ENCODE measurements at places on chromosomes 1 and 21. TPM values are rescaled to one million over a fixed set of nuclear protein-coding genes. Genes with fewer than 3 reads are reported as not detected.
A peak's percentile ranks its signal among the peaks of the same experiment; 100 is the strongest.

DNA sequence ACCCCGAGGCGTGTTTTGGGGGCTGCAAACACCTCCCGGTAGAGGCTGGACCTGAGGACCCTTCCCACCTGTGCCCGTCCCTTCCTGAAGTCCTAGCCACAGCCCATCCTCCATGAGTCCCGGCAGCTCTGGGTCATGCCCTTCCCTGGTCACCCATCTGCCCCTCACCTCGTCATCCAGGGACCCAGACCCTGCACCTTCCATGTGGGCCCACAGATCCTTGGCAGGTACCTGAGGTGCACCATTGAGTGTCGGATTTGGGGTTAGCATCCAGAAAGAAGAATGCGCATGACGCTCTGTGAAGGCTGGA is 6.8 kb downstream of the RNF187 start:
- DNase-seq: no peak

DNA sequence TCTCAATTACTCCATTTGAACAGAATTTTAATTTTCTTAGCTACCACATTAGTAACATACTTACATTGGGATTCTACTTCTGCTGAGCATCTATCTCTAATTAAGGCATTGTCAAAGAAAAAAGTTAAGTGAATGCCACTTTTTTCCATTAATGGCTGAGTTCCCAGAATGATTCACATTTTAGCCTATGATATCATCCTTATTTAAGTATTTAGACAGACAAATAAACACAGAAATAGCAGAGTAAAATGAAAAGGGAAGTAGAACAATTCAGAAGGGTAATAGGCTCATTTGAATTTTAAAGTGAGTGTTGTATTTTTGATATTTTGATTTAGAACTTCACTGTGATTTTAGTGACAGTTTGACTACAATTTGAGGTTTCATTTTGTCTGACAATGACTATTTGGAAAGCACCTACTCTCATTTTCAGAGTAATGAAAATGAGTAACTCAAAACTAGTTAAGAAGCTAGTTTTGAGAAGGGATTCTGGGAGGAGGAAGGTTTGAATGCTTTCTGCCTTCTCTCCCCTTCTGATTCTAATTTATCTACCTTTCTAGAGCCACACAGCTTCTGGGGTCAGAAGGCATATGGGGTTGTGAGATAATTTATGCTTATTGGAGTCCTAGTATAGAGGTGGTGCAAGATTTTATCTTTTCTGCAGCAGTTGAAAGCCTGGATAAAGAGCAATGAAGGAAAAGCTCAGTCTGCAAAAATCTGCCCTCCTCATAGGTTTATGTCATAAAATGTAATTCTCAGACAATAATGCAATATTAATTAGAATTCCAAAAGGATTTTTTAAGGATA is 15.5 kb downstream of the LYPLAL1 start:
- no peak for DNase-seq

DNA sequence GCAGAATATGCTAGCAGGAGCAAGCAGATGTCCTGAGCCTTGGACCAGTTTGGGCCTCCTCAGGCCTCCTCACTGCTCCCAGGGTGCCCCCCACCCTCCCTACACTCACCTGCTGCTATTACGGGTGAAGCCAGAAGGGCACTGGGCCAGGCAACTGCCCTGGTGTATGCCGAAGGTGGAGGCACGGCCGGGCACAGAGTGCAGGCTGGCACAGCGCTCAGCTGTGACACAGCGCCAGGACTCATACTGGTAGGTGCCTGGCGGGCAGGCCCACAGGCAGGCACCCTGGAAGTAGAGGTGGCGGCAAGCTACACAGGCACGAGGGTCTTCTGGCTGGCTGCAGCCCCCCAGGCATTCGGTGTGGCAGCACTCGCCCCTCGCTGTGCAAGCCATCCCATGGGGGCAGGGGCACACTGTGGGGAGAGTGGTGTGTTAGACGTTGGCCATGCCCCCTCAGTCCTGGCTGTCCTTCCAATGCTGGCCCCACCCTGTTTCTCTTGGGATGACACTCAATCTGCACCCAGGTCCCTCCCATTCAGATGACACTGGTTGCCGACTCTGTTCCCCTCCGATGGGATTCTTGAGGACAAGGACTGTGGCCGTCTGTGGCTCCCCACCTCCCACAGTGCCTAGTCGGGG is 7.0 kb downstream of the INSRR start:
- DNase-seq: no peak

- DNase-seq: no peak
These were observed 10.2 kb downstream of the SRSF4 start for GRCh38 chr1:29171521-29171920.

GRCh38 chr1:33713058-33713877 is 150.6 kb upstream of the HMGB4 start:
- no peak for DNase-seq

- no peak for DNase-seq
These were observed 14.3 kb downstream of the TNN start for GRCh38 chr1:175081983-175082382.

DNA sequence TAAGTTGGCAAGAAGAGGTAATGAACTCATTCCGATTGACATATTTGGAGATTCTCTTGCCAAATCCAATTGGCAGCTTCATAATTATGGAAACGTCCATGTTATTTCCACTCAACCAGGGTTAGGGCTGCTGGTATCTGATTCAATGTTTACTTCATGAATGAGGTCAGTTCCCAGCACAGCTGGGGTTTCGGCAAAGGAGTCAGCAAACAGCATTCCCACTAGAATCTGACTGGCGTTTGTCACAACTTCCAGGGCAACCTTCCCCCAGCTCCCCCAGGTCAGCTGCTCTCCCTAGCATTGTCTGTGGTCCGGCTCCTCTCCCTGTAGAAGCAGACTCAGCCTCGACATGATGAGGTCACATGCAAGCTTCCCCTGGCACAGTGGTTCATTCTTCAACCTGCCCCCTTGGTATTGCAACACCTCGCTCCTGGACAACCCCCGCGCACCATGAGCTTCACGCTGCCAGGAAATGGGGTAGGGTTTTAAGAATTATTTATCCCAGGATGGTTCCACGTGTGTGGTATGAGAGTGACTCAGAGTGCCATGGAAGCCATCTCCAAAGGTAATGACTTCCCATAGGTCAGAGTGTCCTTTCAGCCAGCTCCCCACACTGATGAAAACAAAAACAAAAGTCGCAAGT is 100.7 kb upstream of the SLC25A33 start:
- peak; percentile 68 for DNase-seq

- no peak for DNase-seq
These were observed 428.1 kb downstream of the PRDM2 start for GRCh38 chr1:14128096-14128495.

- no peak for DNase-seq
These were observed 1005.4 kb downstream of the ADGRL2 start for GRCh38 chr1:82806133-82806532.

DNA sequence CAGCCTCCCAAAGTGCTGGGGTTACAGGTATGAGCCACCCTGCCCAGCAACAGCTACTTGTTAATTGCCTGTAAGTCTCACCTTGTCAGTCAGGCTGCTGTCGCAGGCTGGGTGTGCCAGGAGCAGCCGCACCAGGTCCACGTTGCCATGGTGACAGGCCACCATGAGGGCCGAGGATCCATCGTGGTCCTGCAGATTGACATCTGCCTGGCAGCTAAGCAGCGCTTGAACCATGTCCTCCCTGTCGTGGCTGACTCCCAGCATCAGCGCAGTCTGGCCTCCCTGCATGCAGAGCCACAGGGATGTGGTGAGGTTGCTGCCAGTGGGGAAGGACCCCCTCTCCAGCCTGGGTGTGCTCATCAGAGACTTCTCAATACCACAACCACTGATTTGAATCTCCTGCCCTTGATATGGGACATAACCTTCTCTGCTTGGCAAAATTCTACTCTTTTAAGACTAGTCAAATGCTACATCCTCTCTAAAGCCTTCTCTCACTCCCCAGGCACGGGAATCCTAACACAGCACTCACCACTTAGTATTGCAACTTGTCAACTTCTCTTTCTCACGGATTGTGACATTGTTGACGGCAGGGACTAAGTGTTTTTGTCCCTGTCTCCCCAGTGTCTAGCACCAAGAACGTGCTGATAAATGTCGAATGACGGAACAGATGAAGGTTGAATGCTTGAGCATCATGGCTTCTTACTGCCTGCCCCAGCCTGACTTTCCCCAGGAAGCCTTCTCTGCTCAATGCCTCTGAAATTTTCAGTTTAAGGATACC is 52.9 kb downstream of the L1TD1 start:
- no peak for DNase-seq

DNA sequence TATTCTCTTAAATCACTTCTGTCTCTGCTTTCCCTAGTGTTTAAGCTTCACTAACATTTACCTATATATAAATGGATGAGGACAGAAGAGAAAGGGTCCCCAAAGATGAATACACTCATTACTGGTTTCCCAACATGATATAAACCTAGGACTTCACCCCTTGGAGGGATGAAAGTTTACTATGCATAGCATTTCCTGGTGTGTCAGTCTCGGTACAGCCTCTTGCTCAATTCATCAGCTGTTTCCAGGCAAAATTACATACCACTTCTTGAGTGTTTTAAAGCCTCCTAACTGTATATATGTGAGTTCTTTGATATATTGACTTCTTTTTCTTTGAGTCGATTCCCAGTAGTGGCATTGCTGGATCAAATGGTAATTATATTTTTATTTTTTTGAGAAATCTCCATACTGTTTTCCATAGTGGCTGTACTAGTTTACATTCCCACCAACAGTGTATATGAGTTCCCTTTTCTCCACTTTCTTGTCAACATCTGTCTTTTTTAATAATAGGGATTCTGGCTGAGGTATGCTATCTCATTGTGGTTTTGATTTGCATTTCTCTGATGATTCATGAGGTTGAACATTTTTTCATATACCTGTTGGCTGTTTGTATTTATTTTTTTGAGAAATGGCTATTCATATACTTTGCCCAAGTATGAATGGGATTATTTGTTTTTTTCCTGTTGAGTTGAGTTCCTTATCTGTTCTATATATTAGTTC is 259.3 kb upstream of the CACYBP start:
- DNase-seq: no peak

DNA sequence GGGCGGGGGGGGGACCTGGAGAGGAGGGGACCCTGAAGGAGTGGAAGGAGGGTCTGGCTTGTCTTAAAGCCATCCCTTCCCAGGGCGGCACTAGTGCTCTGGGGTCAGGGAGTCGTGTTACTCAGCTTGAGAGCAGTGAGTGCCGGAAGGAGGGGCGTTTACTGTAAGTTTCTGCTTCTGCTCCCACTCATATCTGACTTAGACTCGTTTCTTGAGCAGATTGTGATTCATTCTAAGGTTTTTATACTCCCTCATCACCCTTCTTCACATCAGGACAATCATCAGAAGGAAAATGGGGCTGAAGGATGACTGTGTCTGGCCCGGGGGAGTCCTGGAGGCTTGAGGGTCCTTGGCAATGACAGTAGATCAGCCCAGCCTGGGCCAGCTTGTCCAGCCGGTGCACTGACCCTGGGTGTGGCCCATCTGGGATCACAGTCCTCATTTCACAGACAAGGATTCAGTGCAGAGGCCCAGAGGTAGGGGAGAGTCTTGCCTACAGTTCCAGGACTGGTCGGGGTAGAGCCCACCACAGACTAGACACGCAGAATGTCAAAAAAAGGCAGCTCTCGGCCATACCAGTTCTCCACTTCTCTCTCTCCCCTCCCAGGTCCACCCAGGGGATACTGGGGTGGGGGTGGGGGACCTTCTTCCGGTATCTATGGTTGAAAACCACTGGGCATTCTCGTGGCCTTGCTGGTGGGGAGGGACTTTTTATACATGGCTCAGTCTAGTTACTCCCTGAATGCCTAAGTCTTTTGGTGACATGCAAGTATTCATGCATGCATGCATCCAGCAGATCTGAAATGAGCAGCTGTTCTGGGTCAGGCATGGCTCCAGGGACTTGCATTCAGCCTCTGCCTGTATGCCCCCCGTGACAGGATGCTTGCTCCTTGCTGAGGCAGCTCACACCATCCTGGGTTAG is 5.1 kb downstream of the TNFRSF8 start:
- peak; percentile 51 for DNase-seq

DNA sequence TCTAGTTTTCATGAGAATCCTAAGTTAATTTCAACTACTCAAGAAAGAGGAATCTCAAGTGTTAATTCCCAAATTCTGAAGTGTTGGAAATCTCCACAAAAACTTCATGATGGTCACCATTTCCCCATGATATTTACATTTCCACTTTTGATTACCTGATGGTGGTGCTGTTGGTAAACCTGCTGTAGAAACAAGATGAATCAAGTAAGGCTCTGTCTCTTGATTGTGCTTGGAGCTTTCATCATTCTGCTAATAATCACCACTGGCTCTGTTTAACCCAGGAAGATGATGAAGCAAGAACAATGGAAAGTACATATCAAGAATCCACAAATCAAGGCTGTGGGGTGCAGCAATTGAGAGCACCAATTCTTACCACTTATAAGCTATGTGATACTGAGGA is 77.8 kb downstream of the C4BPA start:
- DNase-seq: no peak

DNA sequence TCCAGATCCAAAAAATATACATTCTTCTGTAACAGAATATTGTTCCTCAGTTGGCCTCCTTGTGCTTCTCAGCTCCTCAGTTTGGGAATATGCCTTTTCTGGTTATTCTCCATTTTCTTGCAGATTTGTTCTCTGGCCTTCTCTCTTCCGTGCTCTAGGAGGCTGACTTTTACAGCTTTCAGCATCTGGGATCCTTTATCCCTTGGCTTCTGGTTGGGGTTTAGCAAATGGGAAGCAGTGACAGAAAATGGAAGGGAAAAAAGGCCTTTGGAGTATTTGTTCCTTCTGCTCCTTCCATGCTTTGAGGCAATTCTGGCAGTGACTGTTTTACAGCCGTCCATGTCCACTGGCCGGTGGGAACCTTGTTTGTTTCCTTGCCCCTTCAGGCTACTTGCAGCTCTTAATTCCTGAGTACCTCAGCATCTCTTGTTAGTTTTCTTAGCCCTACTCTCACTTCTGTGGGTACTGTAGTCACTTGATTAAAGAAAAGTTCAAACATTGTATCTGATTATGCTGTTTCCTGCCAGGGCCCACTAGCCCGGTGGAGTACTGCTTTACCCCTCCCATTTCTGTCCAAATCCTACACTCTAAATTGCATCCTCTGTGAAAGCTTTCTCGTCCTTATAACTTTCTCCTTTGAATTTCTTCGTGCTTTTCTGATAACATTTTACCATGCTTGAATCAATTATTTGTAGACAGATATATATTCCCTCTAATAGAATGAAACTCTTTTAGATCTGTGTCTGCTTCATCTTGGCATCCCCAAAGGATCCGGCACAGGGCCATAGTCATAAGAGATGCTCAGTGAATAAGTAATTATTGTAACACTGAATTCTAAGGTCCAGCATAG is 118.2 kb downstream of the OSBPL9 start:
- DNase-seq: no peak

- no peak for DNase-seq
These were observed 12.3 kb downstream of the ZRANB2 start for GRCh38 chr1:71068325-71069240.

PTPN22 gene
- total RNA-seq: 1.6 TPM

COL16A1 gene
- 27.5 TPM for total RNA-seq

SRGAP2B gene
- 20.6 TPM for total RNA-seq

TEX38 gene
- total RNA-seq: 0.35 TPM

FLG2 gene
- total RNA-seq: not detected

SHE gene
- 21.4 TPM for total RNA-seq

C1orf116 gene
- 0.06 TPM for total RNA-seq

SEMA4A gene
- total RNA-seq: 2.7 TPM

MANEAL gene
- total RNA-seq: 1.2 TPM

MFSD2A gene
- 3.8 TPM for total RNA-seq

Measured in left cardiac atrium (tissue), 4 donors.